Fibroblast of villous mesenchyme (primary cell): ENCODE measurements at places on chromosomes 6 and 20. TPM values are rescaled to one million over a fixed set of nuclear protein-coding genes. Genes with fewer than 3 reads are reported as not detected.

The BAG2 gene
- total RNA-seq, result 17.7 and 32.8 TPM in 2 replicates

The MEI4 gene
- total RNA-seq, result under 0.01 TPM in 1 of 2 replicates, not detected in the other

The ENPP1 gene
- 6.0 and 8.4 TPM in 2 replicates for total RNA-seq

The TMC2 gene
- not detected in 2 replicates for total RNA-seq

The CITED2 gene
- 297 and 793 TPM in 2 replicates for total RNA-seq

The TMEM14B gene
- total RNA-seq, result 62.8 and 79.0 TPM in 2 replicates

The ACTR5 gene
- 6.4 and 7.8 TPM in 2 replicates for total RNA-seq
